ENCODE measurements at places on chromosomes 6 and 20.
A peak's percentile ranks its signal among the peaks of the same experiment; 100 is the strongest.

- DNase-seq, result no peak
Observed at GRCh38 chr20:4226330-4227084, 211.1 kb upstream of the RNF24 start.

- no peak for DNase-seq
Observed at GRCh38 chr6:23446469-23446967, 679.5 kb upstream of the NRSN1 start.

DNA sequence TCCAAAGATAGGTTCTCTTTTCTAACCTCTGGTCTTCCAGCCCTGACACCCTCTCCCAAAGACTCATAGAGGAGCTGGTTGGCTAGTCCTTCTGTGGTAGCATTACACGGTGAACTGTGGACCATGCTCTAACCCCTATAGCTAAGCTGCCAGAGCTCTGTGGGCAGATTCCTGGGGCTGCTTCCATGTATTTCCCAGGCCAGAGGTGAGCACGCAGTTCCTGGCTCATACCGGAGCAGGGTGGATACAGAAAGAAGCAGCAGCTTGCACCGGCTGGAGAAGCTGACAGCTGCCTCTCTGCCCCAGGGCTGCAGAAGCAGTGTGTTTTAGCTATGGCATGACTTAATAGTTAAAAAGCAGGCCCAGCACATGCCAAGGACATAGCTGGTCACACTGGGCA lies 84.1 kb upstream of the FOXP4 start:
- DNase-seq, result no peak

DNA sequence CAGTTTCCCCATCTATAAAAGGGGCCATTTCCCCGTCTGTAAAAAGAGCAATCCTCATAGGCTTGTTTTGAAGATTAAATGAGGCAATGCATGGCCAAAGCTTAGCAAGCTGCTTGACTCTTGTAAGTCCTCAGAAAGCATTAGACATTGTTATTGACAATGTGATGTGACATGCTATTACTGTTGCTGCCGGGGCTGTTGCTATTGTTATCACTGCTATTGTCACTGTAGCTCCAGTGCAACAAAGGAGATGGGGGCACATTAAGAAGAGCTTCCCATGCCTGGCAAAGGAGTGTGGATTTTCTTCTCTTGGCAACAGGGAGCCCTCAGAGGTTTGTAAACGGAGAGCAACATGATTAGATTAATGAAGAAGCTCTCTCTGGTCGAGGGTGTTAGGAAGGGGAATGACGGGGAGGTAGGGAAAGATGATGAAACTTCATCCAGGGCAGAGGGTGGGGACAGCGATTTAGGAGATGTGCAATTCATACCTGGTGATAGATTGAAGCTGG lies 33.1 kb upstream of the FAM83D start:
- no peak for DNase-seq

DNA sequence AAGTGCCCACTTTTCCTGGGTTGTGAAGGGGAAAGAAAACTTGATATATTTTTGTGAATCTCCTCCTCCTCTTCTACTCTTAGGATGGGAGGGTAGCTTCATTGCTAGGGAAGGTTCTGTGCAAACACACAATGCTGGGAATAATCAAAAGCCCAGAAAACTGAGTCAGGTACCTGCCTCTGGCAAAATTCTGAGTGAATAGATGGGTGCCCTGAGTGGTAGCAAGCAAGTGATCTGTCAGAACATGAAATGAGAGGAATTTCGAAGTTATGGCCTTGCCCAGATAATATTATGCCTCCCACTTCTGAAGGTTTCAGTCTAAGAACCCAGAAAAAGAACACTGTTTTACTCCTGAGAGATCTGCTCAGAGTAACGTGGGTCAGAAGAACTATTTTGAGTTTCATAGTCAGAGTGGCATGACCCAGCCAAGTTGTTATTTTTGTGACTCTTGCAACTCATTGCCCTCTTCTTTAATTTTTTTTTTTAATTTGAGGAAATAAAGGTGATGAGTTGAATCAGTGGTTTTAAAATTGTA lies 158.3 kb downstream of the BMP2 start:
- DNase-seq, result no peak

DNA sequence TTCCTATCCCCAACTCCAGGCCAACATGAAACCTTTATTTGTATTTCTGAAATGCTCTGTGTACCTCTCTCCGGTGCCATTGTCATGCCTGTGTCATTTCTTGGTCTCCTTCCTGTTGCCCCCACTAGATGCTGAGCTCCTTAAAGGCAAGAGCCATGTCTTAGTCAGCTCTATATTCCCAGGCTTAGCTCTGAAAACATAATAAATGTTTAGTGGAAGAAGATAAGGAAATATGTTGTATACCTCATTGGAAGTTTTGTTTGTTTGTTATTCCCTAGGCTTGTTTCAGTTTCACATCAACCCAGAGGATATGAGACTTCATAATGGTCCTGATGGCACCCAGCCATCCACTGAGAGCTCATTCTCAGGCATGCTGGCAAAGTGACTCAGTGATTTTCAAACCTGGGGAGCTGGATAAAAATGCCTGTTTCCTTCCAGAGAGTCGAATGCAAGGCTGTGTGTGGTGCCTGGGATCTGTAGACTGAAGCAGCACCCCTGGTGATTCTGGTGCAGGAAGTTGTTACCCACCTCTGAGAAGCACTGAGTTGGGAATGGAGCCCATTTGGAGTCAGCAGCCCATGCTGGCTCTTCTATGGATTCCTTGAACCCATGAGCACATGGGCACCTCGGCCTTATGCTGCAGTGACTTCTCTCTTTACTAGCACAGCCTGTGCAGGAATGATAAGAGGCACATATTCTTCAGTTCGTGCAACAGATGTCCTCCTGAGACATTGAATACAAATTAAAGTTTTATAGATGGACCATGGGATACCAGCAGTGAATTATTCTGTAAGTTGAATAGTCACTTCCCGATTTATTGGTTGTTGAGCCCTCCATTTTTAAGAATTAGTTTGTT lies 205.2 kb downstream of the FARS2 start:
- DNase-seq, result no peak

- DNase-seq, result no peak
Observed at GRCh38 chr6:63671098-63671754, 35.6 kb downstream of the PHF3 start.

DNA sequence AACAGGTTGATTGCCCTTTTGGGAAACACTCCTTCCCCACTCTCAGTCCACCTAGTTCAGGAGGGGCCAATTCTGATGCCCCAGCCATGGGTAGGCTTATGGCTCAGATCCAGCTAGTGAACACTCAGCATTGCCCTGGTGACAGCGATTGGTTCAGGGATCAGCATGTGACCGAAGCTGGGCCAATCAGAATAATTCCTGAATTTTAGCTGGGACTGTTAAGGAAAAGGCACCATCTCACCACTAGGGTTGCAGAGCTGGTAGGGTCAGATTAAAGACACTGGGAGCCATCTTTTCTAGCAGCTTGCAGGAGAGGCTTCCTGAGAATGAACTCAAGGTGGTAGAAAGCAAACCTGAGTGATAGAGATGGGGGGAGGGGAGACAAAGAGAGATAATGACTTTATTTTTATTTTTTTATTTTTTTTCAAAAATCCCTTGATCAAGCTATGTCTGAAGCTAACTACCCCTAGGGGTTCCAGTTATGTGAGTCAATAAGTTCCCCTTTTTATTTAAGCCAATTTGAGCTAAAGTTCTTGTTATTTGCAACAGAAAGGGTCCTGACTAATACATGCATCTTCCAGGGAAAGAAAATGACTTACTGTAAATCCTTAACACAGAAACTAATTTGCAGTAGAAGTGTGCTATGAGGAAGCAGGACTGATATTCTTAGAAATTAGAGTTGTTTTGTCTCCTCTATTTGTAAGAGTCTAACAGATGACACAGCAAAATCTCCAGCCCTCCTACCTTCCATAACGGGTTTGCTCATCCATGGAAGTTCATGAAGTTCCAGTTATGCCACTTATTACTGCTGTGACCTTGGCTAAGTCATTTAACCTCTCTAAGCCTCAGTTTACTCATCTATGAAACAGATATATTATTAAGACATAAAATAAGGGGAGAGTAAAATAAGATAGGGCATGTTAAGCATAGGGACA lies 44.7 kb downstream of the EYA2 start:
- no peak for DNase-seq

- no peak for DNase-seq
Observed at GRCh38 chr6:160919723-160920440, 71.7 kb upstream of the MAP3K4 start.

GRCh38 chr6:68710916-68711315 lies 75.8 kb downstream of the ADGRB3 start:
- no peak for DNase-seq

DNA sequence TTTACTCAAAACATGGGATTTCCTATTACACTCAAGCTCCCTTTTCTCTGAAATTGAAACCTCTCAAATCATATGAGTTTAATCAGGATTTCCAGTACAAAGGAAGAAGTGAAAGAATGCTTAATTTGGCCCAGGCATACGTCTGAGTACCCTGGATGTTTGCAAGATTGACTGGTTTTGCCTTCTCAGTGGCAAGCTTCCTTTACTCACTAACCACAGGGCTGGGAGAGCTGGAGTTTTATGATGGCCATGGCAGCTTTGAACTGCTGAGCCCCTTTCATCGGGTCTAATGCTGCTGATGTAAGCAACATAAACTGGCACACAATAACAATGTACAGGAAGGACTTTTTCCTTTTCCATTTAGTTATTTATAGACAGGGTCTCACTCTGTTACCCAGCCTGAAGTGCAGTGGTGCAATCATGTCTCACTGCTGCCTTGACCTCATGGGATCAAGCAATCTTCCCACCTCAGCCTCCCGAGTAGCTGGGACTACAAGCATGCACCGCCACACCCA lies 194.8 kb downstream of the SLC35F1 start:
- DNase-seq, result no peak

GRCh38 chr6:169921853-169922824 lies 170.7 kb downstream of the ERMARD start:
- DNase-seq, result peak; percentile 60

GRCh38 chr6:51972659-51973058 lies 114.8 kb downstream of the PKHD1 start:
- no peak for DNase-seq

DNA sequence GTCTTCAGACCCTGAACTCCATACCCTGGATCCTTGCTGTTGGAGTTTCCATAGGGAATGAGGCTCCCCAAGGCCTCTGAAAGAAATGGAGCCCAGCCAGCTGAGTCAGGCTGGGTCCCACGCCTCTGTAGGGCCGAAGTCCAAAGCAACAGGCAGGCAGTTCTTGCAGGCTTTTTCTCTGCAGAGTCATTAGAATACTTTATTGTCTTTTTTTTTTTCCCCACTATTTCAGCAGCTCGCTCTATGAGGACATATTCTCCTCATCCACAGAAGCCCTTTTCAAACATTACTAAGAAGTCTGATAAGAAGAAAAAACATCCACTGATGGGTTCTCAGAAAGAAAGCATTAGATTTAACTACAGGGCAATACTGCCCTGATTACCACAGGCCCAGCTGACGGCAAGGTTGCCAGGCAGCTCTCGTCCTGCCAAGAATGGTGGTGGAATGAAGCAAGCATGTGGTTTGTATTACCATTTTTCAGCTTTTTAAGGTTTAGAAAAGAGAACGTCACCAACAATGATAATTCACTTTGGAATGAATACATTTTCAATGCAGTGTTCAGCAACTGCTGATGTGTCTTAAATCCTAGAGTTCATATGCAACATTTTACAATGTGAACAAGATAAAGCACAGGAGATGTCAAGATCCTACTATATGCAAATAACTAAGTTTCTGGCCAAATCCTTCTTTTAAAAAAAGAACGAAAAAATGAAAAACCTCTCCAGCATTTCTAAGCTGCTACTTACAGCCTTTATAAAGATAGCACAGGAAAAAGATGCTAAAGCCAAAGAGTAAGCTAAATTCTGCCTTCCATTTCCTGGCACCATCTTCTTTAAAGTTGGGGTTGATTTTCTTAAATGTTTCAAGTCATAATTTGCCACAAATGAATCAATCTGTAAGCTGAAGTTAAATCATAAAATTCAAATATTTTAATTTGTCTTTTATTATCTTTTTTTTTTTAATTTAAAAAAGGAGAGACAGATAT lies 223.6 kb upstream of the CITED2 start:
- no peak for DNase-seq

GRCh38 chr20:39176457-39176856 lies 214.3 kb downstream of the DHX35 start:
- DNase-seq, result no peak

- DNase-seq, result no peak
Observed at GRCh38 chr6:41781366-41781730, 766 bp downstream of the PRICKLE4 start.

GRCh38 chr6:142446168-142446567 lies 144.4 kb downstream of the ADGRG6 start:
- DNase-seq, result no peak

DNA sequence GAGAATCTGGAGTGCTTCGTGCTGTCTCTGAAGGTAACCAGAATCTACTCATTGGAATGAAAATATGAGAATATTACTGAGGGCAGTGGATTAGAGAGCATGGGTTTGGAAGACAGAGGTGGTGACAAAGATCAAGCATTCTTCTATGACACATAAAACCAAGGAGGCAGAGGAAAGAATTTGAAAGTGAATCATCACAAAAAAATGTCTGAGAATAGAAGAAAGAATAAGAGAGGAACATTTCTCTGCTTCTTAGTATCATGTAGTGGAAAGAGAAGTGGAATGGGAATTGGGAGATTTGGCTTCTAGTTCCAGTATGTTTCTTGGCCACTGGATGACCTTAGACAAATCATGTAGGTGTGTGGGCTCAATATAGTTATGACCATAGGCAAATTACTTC lies 474.0 kb downstream of the TFAP2B start:
- DNase-seq, result no peak

- DNase-seq, result no peak
Observed at GRCh38 chr6:144297511-144298100, 12.5 kb downstream of the UTRN start.

GRCh38 chr6:150408842-150409241 lies 40.0 kb downstream of the IYD start:
- no peak for DNase-seq

GRCh38 chr6:162653808-162654207 lies 73.8 kb downstream of the PRKN start:
- no peak for DNase-seq

DNA sequence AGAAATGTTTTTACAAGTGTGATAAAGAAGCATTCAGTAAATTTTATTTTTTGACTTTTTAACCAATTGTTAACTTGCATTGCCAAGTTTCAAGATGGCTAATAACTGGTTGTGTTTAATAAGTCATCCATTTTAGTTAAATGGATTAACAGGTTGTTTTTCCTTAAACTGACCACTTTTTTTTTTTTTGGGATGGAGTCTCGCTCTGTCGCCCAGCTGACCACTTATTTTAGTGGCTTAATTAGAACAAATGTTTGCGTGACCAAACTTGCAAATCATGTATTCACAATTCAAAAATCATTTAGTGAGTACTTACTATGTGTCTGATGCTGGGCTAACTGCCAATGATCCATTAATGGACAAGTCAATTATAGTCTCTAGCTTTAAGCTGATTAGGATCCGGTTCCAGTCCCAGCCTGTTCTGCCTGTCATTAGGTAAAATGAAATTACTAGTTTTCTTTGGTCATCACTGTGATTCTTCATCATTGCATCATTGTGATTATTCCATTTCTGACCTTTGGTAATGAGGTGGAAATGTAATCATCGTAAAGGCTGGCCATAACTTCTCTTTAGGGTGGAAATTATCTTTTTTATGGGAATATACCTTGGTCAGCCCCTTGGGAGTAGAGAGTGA lies 729.2 kb upstream of the MARCKS start:
- DNase-seq, result no peak

- DNase-seq, result no peak
Observed at GRCh38 chr6:24010133-24010532, 115.9 kb upstream of the NRSN1 start.

GRCh38 chr6:21070620-21071019 lies 522.9 kb upstream of the SOX4 start:
- no peak for DNase-seq
